ENCODE measurements at places on chromosomes 4 and X.

GRCh38 chr4:142557239-142557801, 288.8 kb downstream of the INPP4B start:
- DNase-seq: no peak

- no peak for DNase-seq
Observed at GRCh38 chrX:19956923-19957322, 33.9 kb downstream of the BCLAF3 start.

DNA sequence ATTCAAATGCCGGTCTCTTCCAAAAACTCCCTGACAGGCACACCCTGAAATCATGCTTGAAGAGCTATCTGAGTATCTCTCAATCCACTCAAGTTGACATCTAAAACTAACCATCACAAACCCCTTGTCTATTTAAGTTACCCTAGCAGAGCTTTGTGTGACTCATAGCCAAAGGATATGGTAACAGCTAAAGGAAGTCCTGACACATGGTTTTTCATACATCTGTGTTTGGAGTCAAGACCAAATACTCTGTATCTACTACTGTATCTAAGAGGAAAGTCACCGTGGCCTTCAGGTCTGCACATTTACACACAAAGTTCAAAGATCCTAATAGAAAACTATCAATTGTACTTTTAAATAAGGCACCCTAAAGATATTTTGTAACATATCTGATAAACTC, 239.6 kb upstream of the VCX start:
- no peak for DNase-seq

GRCh38 chr4:76688619-76689144, 209.3 kb downstream of the SOWAHB start:
- DNase-seq: peak; percentile 83

GRCh38 chrX:10666102-10666501, 45.7 kb upstream of the MID1 start:
- DNase-seq: no peak

GRCh38 chr4:150252741-150253140, 174.5 kb downstream of the DCLK2 start:
- DNase-seq: no peak

GRCh38 chr4:87038837-87039615, 104.2 kb downstream of the AFF1 start:
- DNase-seq: peak; percentile 95

DNA sequence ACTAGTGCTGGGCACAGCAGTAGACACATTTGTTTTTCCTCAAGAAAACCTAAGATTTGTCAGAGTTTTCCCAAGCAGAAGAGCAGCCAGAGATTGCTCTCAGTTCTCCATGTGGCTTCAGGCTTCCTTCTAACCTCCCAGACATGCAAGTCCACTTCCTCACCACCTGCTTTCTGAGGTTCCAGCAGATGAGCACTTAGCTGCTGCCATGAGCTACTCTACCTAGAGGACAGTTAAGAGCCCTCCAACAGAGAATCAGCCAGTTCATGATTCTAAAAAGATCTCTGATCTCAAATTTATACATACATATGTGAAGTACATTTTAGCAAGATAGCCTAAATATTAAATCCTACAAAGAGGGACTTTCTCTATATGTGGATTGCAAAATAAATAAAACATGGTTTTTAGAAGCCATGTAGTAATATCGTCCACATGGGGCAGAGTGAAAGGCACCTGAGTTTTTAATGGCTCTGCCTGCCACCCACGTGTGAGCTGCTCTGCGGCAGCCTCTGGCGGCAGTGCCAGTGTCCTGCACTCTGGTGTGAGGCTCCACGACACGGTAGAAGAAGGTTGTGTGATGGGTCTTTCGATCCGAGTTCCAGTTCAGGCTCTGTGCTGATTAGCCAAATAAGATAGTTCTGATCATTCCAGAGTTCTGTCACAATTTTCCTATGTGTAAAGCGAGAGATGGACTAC, 10.3 kb downstream of the CYP4V2 start:
- DNase-seq: no peak

GRCh38 chrX:29237972-29238371, 650.7 kb downstream of the IL1RAPL1 start:
- DNase-seq: no peak

- peak; percentile 36 for DNase-seq
Observed at GRCh38 chrX:110665223-110666002, 130.2 kb downstream of the CHRDL1 start.

DNA sequence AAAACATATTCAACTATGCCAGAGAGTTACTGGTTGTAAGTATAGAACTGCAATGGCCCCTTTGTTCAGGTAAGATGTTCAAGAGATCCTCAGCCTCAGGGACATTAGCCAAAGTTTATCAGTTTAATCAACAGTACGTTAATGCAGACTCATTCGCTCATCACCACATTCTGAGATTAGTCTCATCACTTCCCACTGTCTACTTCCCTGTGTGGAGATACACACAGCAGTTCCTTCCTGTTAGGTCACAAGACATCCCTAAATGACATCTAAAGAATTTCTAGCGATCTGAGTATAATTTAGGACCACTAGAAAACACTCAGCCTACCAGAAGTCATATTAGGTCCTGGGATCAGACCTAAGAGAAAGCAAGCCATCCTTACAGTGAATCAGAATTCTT, 10.4 kb downstream of the SLC10A7 start:
- no peak for DNase-seq

- no peak for DNase-seq
Observed at GRCh38 chr4:113064244-113064643, 14.8 kb downstream of the ANK2 start.

DNA sequence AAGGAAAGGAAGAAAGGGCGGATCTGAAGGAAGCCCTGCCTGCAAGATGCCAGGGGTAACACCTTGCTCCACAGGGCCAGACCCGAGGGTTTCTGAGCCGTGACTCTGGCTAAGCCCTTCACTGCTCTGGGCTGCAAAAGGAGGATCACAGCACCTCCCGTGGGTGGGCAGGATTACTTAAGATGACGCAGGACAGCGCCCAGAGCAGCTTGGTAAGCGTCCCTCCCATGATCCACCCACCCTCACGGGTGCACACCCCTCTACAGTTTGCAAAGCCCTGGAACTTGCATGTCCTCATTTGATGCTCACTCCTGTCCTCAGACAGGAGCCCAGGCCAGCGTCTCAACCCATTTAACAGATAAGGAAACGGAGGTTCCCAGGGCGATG, 64.9 kb downstream of the CRMP1 start:
- no peak for DNase-seq

GRCh38 chr4:71460371-71460770, 121.6 kb downstream of the SLC4A4 start:
- no peak for DNase-seq

DNA sequence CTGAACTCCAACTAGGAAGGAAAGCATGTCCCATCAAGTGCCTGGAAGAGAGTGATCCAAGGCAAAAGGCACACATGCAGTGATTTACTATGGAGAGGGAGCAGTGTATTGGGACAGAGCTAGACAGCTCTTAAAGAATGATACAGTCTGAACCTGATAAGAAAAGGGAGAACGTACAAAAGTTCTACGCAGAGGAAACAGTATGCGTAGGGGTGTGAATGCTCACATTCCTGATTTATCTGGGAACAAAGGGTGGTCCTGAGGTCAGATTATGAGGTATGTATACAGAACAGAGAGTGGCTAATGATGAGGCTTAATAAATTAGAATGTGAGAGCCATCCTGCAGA, 12.0 kb downstream of the HS3ST1 start:
- DNase-seq: no peak

- DNase-seq: no peak
Observed at GRCh38 chr4:145880355-145880960, 58.2 kb downstream of the ZNF827 start.

DNA sequence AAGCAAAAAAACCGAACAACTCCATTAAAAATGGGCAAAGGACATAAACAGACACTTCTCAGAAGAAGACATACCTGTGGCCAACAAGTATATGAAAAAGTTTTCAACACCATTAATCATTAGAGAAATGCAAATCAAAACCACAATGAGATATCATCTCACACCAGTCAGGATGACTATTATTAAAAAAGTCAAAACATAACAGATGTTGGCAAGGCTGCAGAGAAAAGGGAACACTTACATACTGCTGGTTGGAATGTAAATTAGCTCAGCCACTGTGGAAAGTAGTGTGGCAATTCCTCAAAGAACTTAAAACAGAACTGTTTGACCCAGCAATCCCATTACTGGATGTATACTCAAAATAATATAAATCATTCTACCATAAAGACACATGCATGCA, 436.3 kb downstream of the KLHL13 start:
- no peak for DNase-seq

DNA sequence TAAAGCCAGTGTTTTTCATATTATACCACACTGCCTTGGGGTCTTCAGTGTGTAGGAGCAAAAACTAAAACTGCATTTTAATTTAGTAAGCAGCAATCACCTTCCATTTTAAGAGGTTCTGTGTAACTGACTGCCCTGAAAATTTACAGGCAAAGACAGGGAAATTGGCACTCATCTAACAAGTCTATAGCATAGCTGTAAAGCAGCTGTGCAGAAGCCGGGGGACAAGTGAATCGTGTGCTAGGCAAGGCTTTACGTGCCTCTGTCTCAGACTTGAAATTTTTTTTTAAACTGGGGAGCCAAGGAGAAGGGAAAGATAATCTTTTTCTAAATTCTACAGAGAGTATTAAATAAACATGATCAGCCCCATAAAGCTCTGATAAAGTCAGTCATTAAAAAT, 39.7 kb downstream of the TSPAN5 start:
- no peak for DNase-seq

DNA sequence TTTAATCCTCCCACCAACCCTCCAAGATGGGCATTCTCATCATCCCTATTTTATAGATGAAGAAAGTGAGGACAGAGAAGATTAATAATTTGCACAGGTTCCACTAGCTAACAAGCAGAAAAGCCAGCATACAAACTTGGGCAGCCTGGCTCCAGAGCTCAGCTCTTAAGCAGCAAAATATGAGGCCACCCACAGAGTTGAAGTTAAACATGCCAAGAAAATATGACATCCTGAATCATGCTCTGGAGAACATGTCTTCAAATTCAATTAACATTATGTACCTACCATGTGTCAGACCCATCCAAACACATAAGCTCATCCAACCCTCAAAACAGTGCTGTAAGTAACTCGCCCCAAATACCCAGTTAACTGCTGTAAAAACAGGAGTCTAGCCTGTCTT, 33.9 kb downstream of the USP46 start:
- no peak for DNase-seq

GRCh38 chr4:151688003-151688784, 72.6 kb downstream of the GATB start:
- no peak for DNase-seq

DNA sequence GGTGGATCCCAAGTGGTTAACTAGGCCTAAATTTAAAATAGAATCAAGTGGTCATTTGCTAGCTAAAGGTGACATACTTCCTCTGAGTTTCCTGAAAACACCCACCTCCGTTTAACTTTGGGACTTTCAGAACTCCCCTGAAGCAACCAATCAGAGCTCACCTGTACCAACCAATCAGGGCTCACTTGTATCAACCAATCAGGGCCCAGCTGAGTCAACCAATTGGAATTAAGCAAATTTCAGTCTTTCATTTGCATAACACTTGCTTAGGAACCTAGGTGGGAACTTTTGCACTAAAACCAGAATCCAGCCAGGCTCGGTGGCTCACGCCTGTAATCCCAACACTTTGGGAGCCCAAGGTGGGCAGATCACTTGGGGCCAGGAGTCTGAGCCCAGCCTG, 15.9 kb downstream of the GPC4 start:
- no peak for DNase-seq

- DNase-seq: no peak
Observed at GRCh38 chrX:38806875-38807621, 5.8 kb downstream of the MID1IP1 start.

DNA sequence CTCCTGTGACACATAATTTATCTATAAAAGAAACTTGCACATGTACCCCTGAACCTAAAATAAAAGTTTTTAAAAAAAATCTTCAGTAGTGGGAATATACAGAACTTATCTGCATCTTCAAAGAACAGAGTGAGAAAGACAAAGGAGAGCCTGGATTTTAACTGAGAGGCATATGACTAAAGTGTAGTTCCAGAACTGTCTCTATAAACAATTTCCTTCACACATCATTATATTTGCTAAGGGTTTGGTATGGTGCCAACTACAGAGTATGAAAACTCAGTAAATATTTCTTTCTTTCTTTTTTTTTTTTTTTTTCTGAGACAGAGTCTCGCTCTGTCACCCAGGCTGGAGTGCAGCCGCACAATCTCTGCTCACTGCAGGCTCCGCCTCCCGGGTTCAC, 49.9 kb upstream of the NFKB1 start:
- DNase-seq: no peak

- peak; percentile 20 for DNase-seq
Observed at GRCh38 chrX:42220083-42220482, 296.7 kb upstream of the CASK start.

DNA sequence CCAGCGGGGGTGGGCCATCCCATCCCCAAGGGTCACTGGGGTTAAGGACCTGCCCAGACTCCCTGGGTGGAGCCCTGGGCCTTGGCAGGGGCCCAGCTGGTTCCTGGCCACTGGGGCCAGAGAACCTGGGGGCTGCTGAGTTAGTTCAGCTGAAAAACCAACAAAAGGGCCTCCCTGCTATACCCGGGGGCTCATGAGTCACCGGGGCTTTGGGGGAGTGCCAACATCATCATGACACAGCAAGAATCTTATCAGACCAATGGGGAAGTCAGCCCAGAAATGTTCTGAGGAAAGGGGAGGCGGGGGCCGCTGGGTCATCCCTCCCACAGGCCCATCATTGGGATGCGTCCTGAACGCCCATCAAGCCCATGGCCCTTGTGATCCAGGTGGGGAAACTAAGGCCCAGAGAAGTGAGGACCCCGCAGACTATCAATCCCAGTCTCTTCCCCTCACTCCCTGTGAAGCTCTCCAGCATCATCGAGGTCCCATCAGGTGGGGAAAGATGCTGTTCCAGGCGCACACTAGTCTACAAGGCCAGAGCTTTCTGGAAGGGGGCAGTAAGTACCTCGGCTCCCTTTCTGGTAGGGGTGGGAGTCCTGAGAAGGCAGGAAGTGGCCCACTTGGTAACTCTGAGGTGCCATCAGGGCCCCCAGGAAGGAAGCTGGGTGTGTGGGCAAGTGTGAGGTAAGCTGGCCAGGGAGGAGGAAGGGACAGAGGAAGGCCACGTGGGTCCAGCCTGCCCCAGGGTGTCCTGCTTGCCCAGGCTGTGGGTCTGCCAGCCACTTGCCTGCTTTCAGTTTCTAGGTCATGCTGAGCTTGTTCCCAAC, 4.5 kb downstream of the G6PD start:
- DNase-seq: no peak

DNA sequence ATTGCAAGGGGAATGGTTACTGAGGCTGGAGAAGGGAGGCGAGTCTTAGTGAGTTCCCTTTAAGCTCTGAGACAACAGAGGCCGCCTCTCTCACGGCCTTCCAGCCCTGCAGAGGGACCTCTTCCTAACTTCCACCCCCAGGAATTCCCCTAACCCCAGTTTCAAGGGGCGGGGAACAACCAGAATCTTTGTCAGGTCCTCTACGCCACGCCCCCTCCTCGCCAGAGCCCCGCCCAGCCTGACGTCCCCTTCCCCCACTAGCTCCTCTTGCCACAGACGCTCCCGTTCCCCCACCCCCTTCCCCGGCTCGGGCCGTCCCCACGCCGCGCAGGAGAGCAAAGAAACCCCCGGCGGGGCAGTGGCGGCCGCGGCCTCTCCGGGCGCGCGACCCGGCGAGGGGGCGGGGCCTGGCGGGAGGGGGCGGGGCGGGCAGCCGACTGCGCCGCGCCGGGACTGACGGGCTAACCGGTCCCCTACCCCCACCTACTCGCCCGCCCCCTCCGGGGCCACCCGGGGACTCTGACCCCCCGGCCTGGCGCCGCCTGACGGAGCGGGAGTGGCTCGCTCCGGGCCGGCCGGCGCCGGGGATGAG, 12.3 kb upstream of the TMEM156 start:
- DNase-seq: peak; percentile 91

GRCh38 chrX:31388946-31389345, 317.1 kb upstream of the FTHL17 start:
- DNase-seq: no peak

Measured in kidney (tissue), 22 donors.